HS-27A (cell line): ENCODE measurements at places on chromosomes 3 and 15.

GRCh38 chr3:13419505-13420044 lies 547 bp downstream of the NUP210 start:
- no peak for DNase-seq

- no peak for DNase-seq
Measured at GRCh38 chr3:124791142-124791541, 60.9 kb downstream of the UMPS start.

GRCh38 chr15:83837945-83838571 lies 184.1 kb downstream of the ADAMTSL3 start:
- no peak for DNase-seq

- DNase-seq = no peak
Measured at GRCh38 chr3:63800097-63800496, 19.0 kb upstream of the C3orf49 start.

DNA sequence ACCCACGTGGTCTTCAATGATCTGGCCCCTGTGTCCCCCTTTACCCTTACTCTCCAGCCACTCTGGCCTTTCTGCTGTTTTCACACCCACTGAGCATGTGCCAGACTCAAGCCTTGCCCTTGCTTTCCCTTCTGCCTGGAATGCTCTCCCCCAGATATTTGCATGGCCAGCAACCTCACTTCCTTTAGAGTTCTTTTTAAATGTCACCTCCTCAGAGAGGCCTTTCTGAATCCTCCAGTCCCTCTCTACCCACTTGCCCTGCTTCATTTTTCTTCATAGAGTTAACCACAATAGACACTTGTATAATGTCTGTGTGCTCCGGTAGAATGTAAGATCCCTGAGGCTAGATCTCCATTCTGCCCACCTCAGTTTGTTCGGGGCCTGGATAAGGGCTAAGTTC lies 39.4 kb upstream of the TIPARP start:
- DNase-seq = no peak

- no peak for DNase-seq
Measured at GRCh38 chr3:64806668-64807605, 119.1 kb upstream of the ADAMTS9 start.

GRCh38 chr3:38532529-38532928 lies 36.4 kb downstream of the EXOG start:
- no peak for DNase-seq

- no peak for DNase-seq
Measured at GRCh38 chr15:64180235-64180824, 17.5 kb upstream of the PPIB start.

- no peak for DNase-seq
Measured at GRCh38 chr15:72127724-72128322, 9.6 kb downstream of the SENP8 start.

DNA sequence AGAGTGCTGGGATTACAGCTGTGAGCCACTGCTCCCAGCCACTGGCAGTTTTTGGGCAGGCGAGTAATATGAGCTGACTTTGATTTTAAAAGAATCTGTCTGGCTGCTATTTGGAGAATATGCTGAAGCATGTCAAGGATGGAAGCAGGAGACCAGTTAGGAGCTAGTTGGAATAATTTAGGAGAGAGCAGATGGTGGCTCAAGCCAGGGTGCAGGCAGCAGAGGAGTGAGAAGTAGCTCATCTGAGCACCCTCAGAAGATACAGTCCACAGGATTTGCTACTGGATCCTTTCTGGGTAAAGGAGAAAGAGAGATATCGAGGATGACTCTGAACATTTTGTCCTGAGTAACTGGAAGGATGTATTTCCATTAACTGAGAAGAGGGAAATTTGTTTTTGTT lies 30.4 kb upstream of the BDH1 start:
- DNase-seq = no peak

DNA sequence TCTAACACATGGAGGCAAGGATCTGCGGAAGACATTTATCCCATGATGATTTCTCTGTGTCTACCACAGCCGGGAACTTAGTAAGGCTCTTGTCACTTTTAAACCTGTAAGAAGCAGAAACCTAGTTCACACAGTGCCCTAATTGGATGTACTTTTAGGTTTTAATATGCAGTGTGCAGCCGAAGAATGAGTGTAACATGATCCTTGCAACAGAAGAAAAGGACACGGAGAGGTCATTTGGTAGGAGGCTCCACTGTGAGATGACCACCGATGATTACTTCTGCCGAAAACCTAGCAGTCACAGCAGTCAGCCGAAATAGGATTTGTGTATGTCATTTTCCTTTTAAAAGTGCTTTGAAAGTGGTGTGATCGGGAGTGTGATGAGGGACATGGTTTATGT lies 6.8 kb downstream of the CACNA1D start:
- no peak for DNase-seq

GRCh38 chr3:191210032-191210431 lies 11.0 kb downstream of the OSTN start:
- DNase-seq = no peak

DNA sequence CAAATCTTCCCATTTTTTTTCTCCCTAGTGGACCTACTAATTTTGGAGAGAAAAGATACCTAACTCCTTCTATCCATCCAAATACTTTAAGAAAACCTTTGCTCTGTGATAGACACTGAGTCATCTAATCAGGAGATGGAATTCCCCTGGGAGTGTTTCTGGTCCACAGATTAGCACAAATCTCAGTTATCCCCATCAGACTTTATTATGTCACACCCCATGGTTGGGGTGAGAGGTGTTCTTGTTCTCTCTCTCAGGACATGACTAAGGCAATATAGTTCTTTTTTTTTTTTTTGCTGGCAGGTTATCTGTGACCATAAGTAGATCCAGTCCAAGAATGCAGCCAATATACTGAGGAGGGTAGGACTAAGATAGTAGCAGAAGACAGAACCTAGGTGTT lies 15.8 kb downstream of the SLC9A9 start:
- no peak for DNase-seq
